Left lung (tissue), 14 donors: ENCODE measurements at places on chromosomes 4 and X.

- DNase-seq, result peak; percentile 64
Observed at GRCh38 chr4:71713611-71714203, 70.2 kb downstream of the GC start.

DNA sequence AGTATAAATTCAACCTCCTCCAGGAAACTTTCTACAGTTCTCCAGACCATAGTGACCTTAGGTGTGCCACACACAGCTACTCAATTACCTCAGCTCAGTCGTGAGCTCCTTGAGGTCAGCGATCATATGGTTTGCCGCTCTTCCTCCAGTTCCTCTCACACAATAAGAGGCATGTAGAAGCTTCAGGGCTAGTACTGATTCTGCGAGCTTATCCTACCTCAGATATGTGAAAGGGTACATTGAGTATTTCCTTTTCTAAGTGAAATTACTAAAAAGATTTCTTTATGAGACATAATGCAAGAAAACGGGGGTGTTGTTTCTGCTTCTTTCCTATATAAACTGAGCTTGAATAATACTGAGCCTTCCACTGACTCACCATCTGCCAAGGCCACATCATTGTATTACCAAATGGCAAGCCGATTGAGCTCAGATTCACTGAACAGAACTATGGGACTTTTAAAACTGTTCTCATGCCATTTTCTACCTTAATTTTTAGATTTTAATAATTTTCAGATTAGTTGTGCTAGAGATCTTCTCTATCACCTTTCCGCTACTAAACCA lies 183.1 kb downstream of the HS6ST2 start:
- DNase-seq, result no peak

DNA sequence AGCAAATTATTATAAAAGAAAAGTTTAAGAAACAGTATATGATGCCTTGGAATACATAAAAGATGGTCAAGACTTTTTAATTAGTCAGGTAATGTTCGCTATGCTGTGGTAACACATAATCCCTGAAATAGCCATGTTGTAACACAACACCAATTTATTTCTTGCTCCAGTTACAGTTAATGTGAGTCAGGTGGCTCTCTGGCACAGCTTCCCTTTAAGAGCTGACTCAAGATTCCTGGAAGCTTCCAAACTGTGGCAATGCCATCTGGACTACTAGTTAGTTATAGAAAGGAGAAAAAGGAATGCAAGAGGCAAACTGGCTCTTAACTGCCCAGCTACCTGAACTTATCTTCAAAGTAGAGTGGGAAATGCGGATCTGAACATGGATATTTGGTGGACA lies 210.5 kb downstream of the CHM start:
- DNase-seq, result no peak

DNA sequence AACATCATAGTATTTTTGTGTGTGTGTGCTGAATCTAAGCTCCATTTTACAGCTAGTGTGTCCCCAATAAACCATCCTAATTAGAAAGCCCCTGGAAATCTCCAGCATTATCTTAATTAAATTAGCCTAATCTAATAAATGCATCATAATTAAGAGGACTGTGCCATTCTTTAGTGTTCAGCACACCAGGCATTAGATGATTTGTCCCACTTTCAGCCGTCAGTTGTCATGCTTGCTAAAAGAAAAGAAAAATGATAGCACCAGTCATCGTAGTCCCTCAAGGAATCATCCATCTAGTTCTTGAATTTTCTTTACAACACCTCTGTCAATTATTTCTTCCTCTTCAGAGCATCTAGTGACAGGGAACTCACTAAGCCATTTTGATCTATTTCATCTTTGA lies 155.9 kb downstream of the PALLD start:
- DNase-seq, result no peak

GRCh38 chrX:127404161-127404560 lies 584.6 kb downstream of the PRR32 start:
- DNase-seq, result no peak

DNA sequence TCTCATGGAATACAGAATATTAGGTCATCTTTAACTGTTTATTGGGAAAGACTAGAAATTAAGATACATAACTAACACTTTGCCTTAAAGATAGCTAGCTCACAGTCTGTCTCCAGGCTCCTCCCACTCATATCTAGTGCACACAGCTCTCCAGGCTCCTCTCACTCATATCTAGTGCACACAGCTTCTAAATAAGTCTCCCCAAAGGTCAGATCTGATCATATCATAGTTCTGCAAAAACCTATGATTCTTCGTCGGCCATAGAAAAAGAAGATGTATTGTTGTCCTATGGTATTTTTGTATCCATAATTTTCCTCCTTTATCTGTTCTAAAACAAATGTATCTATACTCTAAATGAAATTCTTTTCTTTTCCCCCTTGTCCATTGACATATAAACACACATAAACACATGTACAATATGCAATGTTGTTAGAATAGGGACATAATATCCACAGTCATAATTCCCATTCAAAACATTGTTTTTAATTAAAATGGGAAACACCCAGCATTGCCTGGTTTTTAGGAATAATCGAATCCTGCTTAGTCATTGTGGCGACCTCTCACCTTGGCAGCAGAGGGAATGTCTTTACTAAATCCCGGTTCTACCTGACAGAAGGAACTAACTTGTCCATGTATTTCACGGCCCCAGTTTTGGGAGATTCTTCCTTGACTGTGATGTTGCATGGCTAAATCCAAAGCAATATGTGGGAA lies 1282.0 kb downstream of the PCDH7 start:
- no peak for DNase-seq

DNA sequence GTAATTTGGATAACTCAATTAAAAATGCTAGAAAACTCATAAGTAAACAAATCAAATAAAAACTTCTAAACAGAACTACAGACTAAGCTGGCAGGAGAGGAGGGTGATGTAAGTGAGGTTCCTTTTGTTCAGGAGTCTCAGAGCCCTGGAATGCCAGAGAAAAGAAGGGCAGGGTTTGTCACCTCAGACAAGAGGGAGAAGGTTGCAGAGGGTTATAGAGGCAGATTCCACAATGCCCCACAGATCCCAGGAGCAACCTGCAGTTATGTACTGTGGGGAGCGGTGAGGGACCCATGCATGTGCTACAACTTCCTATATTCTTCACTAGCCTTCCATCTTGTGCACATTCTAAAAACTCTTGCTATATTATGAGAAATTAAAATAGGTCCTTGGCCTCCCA lies 129.7 kb downstream of the CFAP299 start:
- no peak for DNase-seq

GRCh38 chrX:17375637-17376430 lies 834 bp downstream of the NHS start:
- peak; percentile 30 for DNase-seq

- DNase-seq, result no peak
Observed at GRCh38 chr4:105246712-105247111, 100.0 kb downstream of the TET2 start.

DNA sequence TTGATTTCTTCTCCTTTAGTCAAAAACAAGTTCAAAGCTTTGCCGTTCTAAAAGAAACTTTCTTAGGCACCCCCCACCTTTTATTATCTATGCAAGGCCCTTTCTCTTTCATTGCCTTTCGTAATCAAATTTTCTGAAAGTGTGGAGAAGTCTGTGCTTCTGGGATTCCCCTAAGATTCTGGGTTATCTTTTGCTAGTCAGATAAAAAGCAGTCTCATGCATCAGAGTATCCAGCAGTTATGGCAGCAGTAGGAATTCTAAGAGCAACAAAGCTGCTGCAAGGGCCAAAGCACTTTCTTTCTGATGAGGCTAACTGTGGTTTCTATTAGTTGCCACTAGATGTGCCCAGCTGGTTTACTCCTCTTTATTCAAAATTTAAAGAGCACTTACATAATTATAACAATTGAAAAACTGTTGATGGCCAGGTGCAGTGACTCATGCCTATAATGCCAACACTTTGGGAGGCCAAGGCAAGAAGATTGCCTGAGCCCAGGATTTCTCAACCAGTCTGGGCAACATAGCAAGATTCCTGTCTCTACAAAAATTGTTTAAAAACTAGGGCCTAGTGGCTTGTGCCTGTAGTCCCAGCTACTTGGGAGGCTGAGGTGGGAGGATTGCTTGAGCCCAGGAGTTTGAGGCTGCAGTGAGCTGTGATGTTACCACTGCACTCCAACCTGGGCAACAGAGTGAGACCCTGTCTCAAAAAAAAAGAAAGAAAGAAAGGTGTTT lies 296.2 kb downstream of the PAPSS1 start:
- no peak for DNase-seq

DNA sequence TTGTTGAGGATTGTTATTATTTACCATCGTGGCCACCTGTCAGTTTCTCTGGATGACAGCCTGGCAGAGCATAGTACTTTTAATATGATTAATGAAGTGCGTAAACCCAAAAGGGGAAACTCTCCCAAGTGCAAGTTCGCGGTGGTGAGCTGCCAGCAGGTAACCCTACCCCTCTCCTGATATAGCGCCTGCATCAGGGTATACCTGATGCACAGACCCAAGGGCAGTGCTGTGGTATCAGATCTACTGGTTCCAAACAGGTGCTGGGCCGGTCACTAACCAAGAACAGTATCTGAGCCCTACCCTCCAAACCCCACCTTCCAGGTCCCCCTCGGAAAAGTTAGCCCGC lies 1.6 kb downstream of the RNF150 start:
- no peak for DNase-seq

DNA sequence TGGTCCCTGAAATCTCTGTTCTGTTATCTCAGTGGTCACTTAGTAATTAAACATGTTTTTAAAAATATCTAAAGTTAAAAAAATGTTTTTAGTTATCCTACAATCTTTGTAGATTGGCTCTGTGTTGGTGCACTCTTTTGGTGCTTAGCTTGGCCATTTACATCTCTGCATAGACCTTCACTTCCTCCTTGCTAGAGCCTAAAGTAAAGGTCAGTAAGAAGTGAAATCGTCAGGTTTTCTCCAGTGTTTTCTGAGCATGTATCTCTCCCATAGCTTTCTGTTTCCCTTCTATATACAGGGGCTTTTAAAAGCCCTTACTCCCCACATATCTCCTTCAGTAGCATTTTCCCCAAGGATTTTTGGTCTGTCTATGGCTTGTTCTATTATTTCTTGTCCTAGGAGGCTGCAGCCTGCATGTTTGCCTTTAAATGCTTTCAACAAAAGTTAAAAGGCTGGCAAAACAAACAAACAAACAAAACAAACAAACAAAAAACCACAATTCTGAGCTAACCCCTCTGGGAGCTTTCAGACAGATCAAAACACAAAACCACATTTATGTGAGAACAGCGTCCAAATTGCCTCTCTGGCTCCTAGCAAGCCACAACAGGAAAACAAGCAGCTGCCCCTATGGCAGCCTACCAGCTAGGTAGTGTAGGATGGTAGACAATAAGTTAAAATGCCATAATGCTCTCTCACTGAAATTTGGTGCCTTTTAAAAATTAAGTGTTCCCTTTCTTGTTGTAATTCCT lies 27.3 kb upstream of the GPRASP2 start:
- no peak for DNase-seq
